ENCODE measurements at places on chromosomes 5 and 9.

- DNase-seq, result no peak
Measured at GRCh38 chr5:107401470-107402122, 269.1 kb downstream of the EFNA5 start.

DNA sequence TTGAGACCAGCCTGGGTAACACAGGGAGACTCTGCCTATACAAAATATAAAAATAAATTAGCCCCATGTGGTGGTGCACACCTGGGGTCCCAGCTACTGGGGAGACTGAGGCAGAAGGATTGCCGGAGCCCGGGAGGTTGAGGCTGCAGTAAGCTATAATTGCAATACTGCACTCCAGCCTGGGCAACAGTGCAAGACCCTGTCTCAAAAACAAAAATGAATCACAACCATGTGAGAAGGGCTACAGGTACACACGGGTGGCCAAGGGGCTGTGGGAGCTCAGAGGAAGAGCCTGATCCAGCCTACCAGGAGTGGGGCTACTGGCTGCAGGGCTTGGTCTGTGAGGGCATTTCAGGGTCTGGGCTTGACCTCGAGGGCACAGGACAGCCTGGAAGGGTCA is 55.2 kb upstream of the STXBP1 start:
- no peak for DNase-seq

GRCh38 chr5:123960526-123960925 is 448.5 kb downstream of the CSNK1G3 start:
- DNase-seq, result no peak

DNA sequence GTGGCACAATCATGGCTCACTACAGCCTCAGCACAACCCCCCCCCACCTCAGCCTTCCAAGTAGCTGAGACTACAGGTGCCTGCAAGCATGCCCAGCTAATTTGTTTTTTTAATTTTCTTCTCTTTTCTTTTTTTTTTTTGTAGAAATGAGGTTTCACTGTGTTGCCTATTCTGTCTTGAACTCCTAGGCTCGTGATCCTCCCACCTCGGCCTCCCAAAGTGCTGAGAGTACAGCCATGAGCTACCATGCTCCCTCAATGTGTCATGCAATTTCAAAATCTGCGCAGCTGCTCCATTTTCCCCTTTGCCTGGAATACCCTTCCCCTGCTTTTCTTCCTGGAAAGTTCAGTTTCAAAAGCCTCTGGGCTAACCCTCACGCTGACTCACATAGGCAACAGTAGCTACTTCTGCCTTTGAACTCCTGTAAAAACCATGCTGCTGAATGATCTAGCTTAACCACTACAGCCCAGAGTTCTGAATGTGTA is 71.0 kb upstream of the IL7R start:
- no peak for DNase-seq

- DNase-seq, result no peak
Measured at GRCh38 chr5:139912158-139912557, 116.5 kb downstream of the PSD2 start.

DNA sequence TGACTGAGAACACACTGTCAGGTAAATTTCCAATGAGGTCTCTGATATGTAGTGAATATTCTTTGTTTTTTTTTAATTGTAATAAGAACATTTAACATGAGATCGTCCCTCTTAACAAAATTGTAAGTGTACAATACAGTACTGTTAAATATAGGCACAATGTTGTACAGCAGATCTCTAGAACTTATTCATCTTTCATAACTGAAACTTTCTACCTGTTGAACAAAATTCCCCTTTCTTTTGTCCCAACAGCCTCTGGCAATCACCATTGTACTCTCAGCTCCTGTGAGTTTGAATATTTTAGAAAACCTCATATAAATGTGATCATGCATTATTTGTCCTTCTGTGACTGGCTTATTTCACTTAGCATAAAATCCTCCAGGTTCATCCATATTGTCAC is 10.6 kb upstream of the PRLR start:
- no peak for DNase-seq

DNA sequence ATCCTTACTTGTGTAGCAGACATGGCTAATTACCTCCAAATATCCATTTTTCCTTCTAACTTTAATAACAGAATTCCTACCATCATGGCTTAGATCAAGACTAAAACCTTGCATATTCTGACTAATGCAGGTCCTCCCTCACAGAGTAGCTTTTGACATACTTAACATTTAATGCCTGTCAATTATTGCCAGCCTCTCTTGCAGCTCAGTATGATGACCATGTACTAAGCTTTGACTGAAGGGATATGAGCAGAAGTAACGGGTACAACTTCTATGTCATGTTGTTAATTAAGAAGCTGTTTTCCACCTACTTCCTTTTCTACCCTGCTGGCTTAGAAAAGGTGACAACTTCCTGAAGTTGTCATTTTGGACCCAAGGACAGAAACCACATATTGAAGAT is 533.4 kb downstream of the PSAT1 start:
- no peak for DNase-seq

DNA sequence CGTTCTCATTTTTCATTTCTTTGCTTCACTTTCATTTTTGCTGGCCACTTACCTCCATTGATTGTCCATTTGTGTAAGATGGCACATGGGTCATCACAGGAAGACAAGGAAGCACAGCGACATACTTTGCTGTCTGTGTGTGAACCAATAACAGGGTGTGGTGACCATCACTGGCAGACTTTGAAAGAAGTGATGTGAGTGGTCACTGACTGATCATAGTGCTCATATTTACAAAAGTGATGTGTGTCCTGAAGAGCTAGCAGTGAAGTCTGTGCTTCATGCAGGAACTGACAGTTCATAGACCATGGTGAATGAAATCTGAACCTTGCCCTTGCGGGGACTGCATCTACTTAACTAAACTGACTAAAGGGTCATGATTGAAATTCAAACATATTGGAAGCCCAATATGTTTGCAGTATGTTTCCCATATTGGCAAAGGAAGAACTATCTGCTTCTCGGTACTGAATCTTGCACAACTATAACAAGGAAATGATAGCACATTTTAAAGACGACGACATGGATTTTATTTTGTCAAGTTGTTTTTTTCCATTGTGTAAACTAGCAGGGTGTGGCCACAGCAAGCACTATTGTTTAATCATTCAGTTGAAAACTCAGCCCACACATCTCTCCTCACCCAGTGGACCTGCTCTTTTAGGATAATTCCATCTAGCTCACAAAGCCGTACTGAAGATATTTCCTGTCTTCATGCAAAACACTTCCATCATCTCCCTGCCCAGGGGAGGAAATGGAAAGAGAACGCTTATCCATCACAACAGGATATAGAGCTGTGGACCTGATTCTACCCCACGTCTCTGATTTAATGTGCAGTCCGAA is 232.0 kb upstream of the ANKRD55 start:
- DNase-seq, result no peak

DNA sequence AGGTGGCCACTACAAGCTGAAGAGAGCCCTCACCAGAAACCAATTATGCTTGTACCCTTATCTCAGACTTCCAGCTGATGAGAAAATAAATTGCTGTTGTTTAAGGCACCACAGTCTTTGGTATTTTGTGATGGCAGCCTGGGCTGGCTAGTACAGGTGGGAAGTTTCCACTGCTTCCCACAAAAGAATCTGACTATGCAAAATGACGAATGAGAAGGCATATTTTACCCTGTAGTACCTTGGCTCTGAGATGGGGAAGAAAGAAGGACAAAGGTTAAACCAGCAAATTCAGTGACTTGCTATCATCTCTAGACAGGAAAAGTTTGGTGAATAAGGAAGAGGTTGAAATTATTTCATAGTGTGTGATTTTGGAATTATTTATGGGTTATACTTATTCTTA is 112.8 kb upstream of the ELL2 start:
- DNase-seq, result no peak

DNA sequence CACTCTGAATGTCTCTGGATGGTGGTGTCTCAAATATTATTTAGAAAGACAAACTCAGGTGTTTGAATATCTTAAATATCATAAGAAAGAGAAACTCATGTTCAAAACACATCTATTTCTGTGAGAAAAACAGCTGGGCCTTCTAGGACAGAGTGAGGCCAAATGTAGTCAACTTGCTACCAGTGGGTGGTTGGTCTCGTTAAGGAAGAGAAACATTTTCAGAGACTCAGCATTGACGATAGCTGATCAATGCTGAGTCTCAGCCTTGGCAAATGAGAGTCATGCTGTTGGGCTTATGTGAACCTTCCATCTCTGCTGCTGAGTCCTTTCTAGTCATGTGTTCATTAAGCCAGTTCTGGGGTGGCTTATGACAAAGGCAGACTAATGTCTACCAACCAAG is 418.0 kb downstream of the CETN3 start:
- DNase-seq, result no peak

GRCh38 chr9:98256756-98257155 is 1.3 kb upstream of the TBC1D2 start:
- DNase-seq, result peak; percentile 44

DNA sequence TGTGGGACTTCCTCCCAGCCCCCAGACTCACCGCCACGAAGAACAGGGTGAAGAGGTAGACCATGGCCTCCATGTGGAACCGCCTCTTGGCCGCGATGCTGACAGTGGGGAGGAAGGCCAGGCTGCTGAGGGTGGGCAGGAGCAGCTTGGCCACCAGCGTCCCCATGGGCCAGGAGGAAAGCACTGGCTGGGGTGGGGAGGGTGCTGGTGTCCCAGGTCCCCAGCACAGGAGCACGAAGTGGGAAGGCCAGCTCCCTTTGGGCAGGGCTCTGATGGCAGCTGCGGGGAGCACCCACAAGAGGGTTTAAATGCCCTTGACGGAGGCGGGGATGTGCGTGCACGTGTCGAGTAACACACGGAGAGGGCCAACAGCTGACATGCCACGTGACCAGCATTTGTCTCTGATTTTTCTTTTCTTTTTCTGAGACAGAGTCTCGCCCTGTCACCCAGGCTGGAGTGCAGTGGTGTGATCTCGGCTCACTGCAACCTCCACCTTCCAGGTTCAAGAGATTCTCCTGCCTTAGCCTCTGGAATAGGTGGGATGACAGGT is at the start of gene MYMK:
MYMK (minus strand) TSS at position 281 of the 550 bp plus-strand sequence; CDS start at position 166, 115 bp downstream.
- peak; percentile 37 for DNase-seq

GRCh38 chr5:164137095-164137494 is 631.7 kb downstream of the MAT2B start:
- peak; percentile 8 for DNase-seq

GRCh38 chr5:171852255-171852681 is 66.7 kb downstream of the SMIM23 start:
- DNase-seq, result no peak

- DNase-seq, result no peak
Measured at GRCh38 chr5:159933531-159934485, 17.5 kb downstream of the ADRA1B start.

- DNase-seq, result no peak
Measured at GRCh38 chr9:94950579-94951323, 224.3 kb downstream of the AOPEP start.

DNA sequence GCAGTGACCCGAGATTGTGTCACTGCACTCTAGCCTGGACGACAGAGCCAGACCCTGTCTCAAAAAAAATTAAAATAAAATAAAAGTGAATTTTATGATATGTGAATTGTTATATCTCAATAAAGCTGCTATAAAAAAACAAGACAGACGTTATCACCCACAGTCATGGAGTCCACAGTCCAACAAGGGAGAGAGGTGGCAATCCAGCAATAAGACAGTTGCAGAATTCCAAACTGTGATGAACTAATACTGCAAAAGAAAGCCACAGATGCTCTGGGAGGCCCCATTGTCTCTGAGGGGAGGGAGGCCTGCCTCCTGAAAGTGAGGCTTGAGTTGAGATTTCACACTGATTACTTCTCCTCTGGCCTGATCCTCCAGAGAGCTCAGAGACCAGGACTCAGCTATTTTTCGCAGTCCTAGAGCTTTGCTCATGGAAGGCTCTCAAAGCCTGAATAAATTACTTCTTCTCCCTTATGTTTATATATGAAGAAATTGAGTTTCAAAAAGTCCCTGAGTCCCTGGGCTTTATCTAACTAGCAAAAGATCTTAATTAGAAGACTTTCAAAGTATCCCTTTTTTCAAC is 28.0 kb downstream of the CCNJL start:
- DNase-seq, result no peak

- no peak for DNase-seq
Measured at GRCh38 chr5:36457511-36458270, 148.7 kb upstream of the SLC1A3 start.

GRCh38 chr9:125986966-125987365 is 239.8 kb downstream of the PBX3 start:
- no peak for DNase-seq

DNA sequence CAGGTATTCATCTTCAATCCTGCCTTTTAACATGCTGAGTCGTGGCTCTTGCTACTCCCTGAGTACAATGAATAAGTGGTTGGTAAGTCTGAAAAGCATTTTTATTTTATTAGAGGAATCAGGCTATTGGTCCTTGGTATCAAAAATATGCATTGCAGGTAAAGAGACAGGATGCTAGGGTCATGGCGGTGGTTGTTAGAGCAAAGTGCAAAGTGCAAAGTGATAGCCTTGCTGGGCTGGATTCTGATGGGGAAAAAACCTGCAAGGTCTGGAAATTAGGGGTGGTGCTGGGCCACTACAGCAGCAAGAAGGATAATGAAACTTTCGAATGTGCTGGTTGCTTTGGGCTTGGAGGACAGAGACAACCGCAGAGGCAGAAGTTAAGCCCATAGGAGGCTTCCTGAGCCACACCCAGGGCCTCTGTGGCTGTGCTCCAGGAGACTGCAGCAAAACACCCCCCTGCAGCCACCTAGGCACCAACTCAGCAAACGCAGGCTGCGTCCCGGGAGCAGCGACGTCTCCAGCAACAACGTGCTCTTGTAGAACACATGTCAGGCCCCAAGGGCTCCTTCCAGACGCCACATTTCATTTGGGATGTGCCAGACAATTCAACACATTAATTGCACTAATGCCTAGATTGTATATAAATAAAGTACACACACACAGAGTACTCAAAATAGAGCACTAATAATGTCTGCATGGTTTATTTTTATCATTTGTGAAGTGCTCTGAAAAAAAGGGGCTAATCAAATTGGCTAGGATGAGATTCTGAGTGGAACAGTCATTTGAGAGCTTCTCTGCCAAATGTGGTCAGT is 149.8 kb upstream of the RAPGEF1 start:
- no peak for DNase-seq

GRCh38 chr9:102087141-102087540 is 348.7 kb upstream of the GRIN3A start:
- DNase-seq, result no peak

DNA sequence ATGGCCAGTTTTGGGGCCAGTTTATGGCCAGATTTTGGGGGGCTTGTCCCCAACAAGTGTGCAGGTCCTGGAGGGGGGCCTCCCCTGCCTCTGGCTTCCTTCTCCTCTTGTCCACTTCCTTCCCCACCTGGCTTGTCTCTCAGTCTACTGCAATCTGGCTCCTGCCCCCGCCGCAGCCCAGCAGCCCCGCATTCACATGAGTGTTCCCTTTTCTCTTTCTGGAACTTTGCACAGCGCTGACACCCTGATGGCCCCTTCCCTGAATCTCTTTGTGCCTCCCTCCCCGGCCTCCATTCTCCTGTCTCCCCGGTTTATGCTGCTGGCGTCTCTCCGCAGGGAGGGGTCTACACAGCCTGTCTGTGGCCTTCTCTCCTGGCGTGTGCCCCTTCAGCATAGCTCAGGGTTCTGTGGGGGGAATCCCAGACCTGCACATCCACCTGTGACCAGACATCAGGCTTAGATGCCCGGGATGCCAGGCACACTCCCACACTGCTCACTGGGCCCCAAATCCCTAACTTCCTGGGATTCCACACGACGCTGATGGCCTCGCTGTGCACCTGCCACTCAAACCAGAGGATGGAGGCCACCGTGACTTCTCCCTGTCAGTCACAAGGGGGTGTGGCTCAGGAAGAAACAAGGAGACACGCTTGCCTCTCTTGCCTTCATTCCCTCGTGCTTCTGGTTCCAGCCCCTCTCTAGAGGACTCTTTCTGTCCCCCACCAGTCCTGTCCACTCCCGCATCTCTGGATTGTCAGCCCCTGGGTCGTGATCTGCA is 17.5 kb downstream of the TRIP13 start:
- DNase-seq, result no peak

GRCh38 chr9:114363424-114363823 is 24.4 kb downstream of the AKNA start:
- DNase-seq, result no peak

Data from mucosa of descending colon (tissue), 3 donors.